ENCODE measurements at places on chromosomes 6 and 20. TPM values are rescaled to one million over a fixed set of nuclear protein-coding genes. Genes with fewer than 3 reads are reported as not detected.

DNA sequence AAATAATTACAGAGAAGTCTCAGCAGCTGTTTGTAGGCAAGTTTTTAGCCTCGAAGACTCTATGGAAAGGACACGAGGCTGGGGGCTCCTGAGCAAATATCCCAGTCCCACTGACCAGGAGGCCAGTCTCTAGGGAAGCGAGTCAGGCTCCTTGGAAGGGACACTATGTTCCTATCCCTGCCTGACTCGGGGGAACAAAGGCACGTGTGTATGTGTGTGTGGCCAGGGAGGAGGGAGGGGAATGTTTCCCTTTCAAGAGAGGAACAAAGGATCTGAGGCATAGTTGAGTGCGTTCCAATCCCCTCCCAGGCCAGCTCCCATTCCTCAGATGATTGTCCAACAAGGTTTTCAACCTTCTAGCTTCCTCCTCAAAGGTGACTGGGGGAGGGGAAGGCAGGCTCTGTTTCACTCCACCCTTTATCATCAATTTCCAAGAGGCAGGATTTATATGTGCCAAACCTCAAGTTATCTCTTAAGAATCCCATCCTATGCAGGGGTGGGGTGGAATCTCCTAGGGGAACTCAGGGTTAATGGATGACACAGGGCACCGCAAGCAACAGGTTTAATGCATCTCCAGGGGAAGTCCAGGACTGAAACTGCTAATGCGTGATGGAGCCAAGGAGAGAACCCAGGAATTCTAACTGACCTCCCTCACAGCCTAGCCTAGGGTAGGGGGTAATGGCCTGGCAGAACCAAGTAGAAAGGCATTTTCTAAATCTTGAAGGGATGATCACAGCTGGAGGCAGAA, 9.9 kb downstream of the BCL2L1 start:
- peaks cover 43% of the 10 kb centered on the region for H3K36me3 ChIP-seq
- DNase-seq, result peak; percentile 88
- no peaks in the 10 kb centered on the region for H3K27me3 ChIP-seq
- peak overlapping the region; percentile 91 for H3K27ac ChIP-seq

The NHLRC1 gene
- 2.5 TPM for total RNA-seq

- H3K4me3 ChIP-seq, result no peak overlapping the region
- peaks cover 2% of the 10 kb centered on the region for H3K27me3 ChIP-seq
- H3K27ac ChIP-seq, result no peak overlapping the region
- DNase-seq, result peak; percentile 47
- H3K4me1 ChIP-seq, result peaks cover 43% of the 10 kb centered on the region
These were observed 236.6 kb downstream of the SLC24A3 start for GRCh38 chr20:19449051-19449450.

The ANGPT4 gene
- total RNA-seq, result 0.04 TPM

The ZBTB46 gene
- total RNA-seq, result 20.7 TPM

- H3K27ac ChIP-seq, result no peak overlapping the region
- H3K4me1 ChIP-seq, result peaks cover 25% of the 10 kb centered on the region
- H3K27me3 ChIP-seq, result peaks cover 6% of the 10 kb centered on the region
- no peaks in the 10 kb centered on the region for H3K36me3 ChIP-seq
- no peak for DNase-seq
These were observed 101.9 kb downstream of the VEGFA start for GRCh38 chr6:43871933-43872332.

DNA sequence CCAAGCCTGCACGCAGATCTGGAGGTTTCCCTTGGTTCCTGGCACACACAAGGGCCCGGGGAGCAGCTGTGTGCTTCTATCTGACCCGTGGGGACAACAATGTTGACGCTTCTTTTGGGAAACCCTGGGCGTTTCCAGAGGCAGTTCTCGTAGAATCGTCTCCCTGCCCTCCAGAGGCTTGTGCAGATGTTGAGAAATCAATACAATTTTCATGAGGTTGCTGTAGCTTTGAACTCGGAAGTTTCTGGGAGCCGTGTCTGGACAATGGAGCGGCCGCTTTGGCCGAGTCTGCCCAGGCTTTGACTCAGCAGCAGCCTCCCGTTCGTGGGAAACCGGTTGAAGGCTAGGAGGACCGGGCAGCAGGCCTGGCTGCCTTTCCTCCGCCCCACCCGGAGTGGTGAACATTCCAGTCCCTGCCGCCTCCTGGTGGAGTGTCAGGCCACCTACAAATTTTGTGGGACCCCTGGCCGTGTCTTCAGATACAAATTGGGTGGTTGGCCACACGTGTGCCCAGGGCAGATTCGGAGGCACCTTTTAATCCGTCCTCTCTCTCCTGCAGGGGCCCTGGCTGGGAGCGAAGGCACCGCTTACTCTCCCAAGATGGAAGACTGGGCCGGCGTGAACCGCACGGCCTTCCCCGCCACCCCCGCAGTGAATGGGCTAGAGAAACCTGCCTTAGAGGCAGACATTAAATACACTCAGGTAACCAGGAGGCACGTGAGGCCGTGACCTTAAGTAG, 2.7 kb downstream of the PAX1 start:
- H3K4me1 ChIP-seq, result peaks cover 16% of the 10 kb centered on the region
- H3K27ac ChIP-seq, result no peak overlapping the region
- H3K36me3 ChIP-seq, result no peaks in the 10 kb centered on the region
- H3K27me3 ChIP-seq, result peaks cover 84% of the 10 kb centered on the region

DNA sequence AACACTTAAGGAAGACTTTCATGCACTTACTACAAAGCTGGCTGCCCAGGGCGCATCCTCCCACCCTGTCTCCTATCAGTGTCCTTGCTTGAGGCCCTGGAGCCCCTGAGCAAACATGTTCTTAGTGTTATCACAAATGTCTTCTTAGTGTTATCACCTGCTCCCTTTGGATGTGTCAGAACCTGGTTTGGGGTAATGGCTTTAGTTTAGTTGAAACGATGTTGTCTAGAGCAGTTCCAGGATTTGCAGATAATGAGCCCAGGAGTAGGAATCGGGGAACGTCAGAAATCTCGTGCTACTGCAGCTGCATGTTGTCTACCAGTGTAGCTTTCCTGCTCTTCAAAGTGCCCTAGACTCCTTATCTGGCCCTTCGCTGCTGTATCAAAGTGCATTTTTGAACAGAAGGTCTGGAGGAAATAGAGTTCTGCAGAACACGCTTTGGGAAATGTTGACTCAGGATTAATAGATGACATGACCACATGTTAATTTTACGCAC, 69.6 kb downstream of the PHACTR2 start:
- no peaks in the 10 kb centered on the region for H3K27me3 ChIP-seq
- DNase-seq, result no peak
- H3K27ac ChIP-seq, result no peak overlapping the region
- no peaks in the 10 kb centered on the region for H3K36me3 ChIP-seq
- no peak overlapping the region for H3K4me3 ChIP-seq

GRCh38 chr6:158593670-158594069, 33.8 kb downstream of the TMEM181 start:
- no peak overlapping the region for H3K27ac ChIP-seq
- DNase-seq, result no peak
- no peak overlapping the region for H3K4me3 ChIP-seq
- peaks cover 53% of the 10 kb centered on the region for H3K36me3 ChIP-seq
- H3K4me1 ChIP-seq, result no peaks in the 10 kb centered on the region
- no peaks in the 10 kb centered on the region for H3K27me3 ChIP-seq

The TPD52L1 gene
- total RNA-seq, result 39.8 TPM

DNA sequence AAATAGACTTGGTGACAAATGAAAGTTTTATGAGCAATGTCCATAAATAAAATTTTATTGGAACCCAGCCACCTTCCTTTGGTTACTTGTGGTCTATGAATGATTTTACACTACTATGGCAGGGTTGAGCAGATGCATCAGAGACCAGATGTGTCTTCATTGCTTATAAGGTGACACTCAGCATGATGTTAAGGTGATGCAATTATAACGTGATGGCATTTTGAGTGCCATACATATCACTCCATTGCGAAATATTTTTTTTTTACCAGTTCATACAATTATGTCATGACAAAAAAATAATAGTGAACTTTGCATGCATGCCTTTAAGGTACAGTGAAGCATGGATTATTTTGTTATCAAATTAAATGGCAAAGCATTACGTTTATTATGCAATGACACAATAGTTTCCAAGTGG, 96.0 kb downstream of the ADTRP start:
- no peak overlapping the region for H3K27ac ChIP-seq
- H3K36me3 ChIP-seq, result no peaks in the 10 kb centered on the region
- no peaks in the 10 kb centered on the region for H3K27me3 ChIP-seq
- DNase-seq, result no peak

- H3K4me1 ChIP-seq, result peaks cover 4% of the 10 kb centered on the region
- H3K4me3 ChIP-seq, result no peak overlapping the region
- peak; percentile 32 for DNase-seq
- H3K27me3 ChIP-seq, result no peaks in the 10 kb centered on the region
- H3K27ac ChIP-seq, result no peak overlapping the region
- H3K36me3 ChIP-seq, result no peaks in the 10 kb centered on the region
These were observed 28.3 kb downstream of the METTL24 start for GRCh38 chr6:110329714-110330436.

DNA sequence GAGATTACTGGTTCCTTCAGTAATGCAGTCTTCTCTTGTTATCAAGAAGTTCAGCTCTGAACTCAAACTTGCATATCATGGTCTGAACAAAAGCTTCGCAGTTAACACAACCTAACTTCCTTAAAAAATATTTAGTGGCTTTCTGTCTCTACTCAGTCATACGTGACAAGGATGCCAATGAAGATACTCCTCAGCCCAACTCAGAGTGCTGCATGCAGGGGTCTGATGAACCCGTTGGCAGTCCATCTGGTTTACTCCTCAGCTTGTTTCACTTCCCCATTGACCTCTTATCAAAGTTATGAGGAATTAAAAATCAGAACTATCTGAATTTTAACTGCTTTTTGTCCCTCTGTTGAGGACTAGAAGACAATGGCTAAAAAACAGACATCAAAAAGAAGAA, 56.6 kb upstream of the RIN2 start:
- no peak overlapping the region for H3K4me3 ChIP-seq
- no peak overlapping the region for H3K27ac ChIP-seq
- DNase-seq, result peak; percentile 20
- no peaks in the 10 kb centered on the region for H3K27me3 ChIP-seq
- peaks cover 5% of the 10 kb centered on the region for H3K36me3 ChIP-seq

DNA sequence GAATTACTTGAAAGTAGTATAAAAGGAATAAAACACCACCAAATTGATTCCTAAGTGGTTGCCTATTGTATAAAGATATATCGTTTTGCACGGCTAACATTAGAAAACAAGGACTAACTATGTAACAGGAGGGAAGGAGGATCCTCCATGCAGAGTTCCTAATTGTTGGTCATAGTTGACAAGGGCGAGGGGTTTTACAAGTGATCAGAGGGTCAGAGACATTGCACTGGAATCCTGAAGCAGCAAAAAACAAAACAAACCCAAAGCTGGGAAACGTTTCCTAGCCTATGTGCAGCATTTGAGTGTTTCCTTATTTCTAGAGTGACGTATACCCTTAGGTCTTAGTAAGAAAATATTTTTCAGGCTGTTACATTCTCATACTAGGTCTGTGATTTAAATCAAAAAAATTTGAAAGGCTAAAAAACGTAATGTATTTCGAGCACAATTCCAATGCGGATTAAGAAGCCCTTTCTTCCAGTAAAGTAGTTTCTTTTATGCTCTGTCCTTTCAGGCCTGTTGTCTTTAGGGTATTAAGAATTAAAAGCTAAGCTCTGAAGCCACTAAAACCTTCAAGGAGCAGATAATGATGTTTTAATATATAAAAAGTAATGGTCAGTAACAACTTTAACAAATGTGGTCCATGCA, 373.8 kb upstream of the MMS22L start:
- no peaks in the 10 kb centered on the region for H3K4me1 ChIP-seq
- H3K4me3 ChIP-seq, result no peak overlapping the region
- H3K27me3 ChIP-seq, result no peaks in the 10 kb centered on the region
- no peak overlapping the region for H3K27ac ChIP-seq
- DNase-seq, result no peak

The RIPPLY2 gene
- total RNA-seq, result not detected

The PSORS1C1 gene
- 1.3 TPM for total RNA-seq

The HLA-DQB1 gene
- total RNA-seq, result 3.8 TPM

GRCh38 chr6:38723783-38724182, 8.7 kb downstream of the DNAH8 start:
- H3K27ac ChIP-seq, result no peak overlapping the region
- peaks cover 2% of the 10 kb centered on the region for H3K27me3 ChIP-seq
- no peaks in the 10 kb centered on the region for H3K4me1 ChIP-seq

GRCh38 chr6:43698584-43699349, 11.2 kb upstream of the MRPS18A start:
- H3K36me3 ChIP-seq, result no peaks in the 10 kb centered on the region
- H3K27ac ChIP-seq, result peak overlapping the region; percentile 66
- H3K4me1 ChIP-seq, result peaks cover 69% of the 10 kb centered on the region
- peak; percentile 86 for DNase-seq
- H3K4me3 ChIP-seq, result no peak overlapping the region
- H3K27me3 ChIP-seq, result no peaks in the 10 kb centered on the region

GRCh38 chr6:56839533-56840183, 115.2 kb upstream of the BEND6 start:
- no peaks in the 10 kb centered on the region for H3K36me3 ChIP-seq
- no peaks in the 10 kb centered on the region for H3K27me3 ChIP-seq
- no peak overlapping the region for H3K4me3 ChIP-seq
- peak overlapping the region; percentile 9 for H3K27ac ChIP-seq

DNA sequence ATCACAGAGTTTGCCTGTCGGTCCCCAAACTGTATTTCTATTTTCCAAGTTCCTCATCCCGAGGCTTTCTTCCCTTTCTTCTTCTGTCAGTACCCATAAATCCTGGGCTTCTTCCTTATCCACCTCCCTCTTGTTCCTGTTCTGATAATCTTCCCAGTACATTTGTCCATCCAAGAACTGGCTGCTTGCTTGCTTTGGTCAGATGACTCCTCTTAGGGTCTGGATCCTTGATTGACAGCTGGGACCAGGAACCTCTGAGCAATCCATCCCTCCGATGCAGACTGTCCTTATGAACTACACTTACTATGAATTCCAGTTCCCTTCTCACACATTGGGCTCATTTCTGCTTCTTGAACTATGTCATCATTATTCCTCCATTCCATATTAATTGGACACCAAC, 275.3 kb upstream of the CITED2 start:
- H3K27ac ChIP-seq, result no peak overlapping the region
- H3K36me3 ChIP-seq, result no peaks in the 10 kb centered on the region
- H3K4me3 ChIP-seq, result no peak overlapping the region
- H3K27me3 ChIP-seq, result no peaks in the 10 kb centered on the region
- DNase-seq, result no peak
- peaks cover 6% of the 10 kb centered on the region for H3K4me1 ChIP-seq

- no peaks in the 10 kb centered on the region for H3K27me3 ChIP-seq
- H3K4me3 ChIP-seq, result no peak overlapping the region
- H3K4me1 ChIP-seq, result no peaks in the 10 kb centered on the region
- no peaks in the 10 kb centered on the region for H3K36me3 ChIP-seq
- no peak for DNase-seq
- H3K27ac ChIP-seq, result no peak overlapping the region
These were observed 302.2 kb upstream of the GJE1 start for GRCh38 chr6:141830530-141830929.
